ENCODE measurements at places on chromosomes 3 and 15.

DNA sequence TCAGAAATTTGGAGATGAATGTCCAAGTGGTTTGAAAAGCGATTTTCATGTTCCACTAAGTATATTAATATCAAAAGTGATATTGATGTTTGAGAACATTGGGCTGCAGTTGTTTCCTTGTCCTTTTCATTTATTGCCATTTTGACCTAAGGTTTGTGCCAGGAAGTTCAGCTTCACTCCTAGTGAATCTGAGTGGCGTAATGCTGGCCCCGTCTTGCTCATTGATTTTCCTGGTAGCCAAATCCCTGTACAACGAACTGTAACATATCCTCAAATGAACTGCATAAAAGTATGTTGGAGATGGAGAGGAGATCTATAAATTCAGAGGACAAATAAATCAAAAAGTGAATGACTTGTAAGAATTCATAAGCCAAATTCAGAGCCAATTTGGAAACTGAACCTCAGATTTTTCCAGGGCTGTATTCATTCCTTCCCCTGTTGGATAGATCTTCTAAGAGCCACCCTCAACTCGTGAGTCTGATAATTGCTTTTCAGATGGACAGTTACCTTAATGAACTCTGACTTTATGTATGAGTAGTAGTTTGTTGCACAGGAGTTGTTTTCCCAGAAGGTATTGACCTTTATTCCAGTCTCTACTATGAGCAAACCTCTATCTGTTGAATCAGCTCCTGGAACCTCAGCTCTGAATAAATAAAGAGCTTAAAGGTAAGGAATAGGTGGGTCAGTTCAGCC lies 72.8 kb downstream of the ITPR1 start:
- no peak for DNase-seq

GRCh38 chr3:46979958-46980497 lies 562 bp downstream of the NBEAL2 start:
- no peak for DNase-seq

DNA sequence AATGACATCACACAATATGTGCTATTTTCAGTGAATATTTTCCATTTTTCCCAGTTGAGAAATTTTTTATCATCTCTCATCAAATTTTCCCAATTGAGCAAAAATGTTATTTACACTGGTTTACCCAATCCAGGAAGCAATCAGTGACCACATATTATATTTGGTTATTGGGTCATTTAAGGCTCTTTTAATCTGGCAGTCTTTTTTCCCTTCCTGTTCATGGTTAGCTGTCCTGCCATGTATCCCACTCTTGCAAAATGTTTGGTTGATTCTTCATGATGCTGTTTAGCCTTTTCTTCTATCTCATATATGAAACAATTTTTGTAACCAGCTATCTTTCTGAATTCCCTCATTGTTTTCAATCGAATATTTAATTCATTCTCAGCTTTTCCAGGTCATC lies 626.0 kb downstream of the RBMS3 start:
- no peak for DNase-seq

- no peak for DNase-seq
These were observed 1.5 kb upstream of the TM4SF19 start for GRCh38 chr3:196339493-196340254.

GRCh38 chr3:145518639-145519038 lies 642.3 kb downstream of the PLOD2 start:
- DNase-seq = no peak

GRCh38 chr3:64260431-64260830 lies 35.2 kb upstream of the PRICKLE2 start:
- no peak for DNase-seq

- DNase-seq = no peak
These were observed 217.2 kb upstream of the CFAP20DC start for GRCh38 chr3:59267021-59267420.

- no peak for DNase-seq
These were observed 46.9 kb upstream of the COL6A6 start for GRCh38 chr3:130470126-130470525.

GRCh38 chr15:88898736-88899135 lies 3.4 kb upstream of the HAPLN3 start:
- DNase-seq = no peak

DNA sequence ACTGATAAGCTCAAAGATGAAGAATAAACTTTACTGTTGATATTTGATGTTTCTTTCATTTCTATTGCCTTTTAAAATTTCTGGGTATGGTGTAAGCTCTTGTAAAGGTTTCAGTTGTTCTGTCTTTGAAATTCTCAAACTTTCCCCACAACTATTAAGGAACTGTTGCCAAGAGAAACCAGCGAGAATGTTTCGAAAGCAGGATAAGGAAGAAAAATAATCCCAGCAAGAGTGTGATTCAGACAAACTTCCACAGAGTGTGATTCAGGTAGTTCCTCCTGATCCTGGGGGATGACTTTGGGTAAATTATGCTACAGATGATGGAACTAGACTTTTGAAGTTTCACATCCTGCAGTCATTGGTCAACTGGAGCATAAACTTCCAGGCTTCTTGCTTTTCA lies 632.0 kb downstream of the NSUN3 start:
- DNase-seq = no peak

- no peak for DNase-seq
These were observed 19.9 kb downstream of the SLC6A6 start for GRCh38 chr3:14422016-14422963.

- DNase-seq = no peak
These were observed 151.7 kb upstream of the PTPRG start for GRCh38 chr3:61409638-61410037.

- DNase-seq = no peak
These were observed 512.6 kb upstream of the CBLB start for GRCh38 chr3:106381286-106381938.

GRCh38 chr3:190619761-190620160 lies 105.9 kb downstream of the IL1RAP start:
- DNase-seq = no peak

DNA sequence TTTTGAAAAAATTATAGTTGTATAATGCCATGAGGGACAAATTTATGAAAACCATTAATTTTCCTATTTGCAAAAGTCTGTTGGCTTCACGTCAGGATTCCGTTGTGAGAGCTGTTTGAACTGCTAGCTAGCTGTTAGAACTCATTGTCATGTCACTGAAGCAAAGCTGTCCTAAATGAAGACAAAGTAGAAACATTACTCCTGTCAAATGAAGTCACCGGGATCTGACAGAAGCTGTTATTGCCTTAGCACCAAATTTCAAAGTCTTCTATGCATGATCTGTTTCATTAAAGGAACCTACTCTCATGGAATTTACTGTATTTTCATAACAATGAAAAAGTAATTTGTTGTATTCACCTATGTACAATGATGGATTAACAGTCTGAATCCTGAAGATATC lies 479.8 kb downstream of the PLOD2 start:
- DNase-seq = no peak

DNA sequence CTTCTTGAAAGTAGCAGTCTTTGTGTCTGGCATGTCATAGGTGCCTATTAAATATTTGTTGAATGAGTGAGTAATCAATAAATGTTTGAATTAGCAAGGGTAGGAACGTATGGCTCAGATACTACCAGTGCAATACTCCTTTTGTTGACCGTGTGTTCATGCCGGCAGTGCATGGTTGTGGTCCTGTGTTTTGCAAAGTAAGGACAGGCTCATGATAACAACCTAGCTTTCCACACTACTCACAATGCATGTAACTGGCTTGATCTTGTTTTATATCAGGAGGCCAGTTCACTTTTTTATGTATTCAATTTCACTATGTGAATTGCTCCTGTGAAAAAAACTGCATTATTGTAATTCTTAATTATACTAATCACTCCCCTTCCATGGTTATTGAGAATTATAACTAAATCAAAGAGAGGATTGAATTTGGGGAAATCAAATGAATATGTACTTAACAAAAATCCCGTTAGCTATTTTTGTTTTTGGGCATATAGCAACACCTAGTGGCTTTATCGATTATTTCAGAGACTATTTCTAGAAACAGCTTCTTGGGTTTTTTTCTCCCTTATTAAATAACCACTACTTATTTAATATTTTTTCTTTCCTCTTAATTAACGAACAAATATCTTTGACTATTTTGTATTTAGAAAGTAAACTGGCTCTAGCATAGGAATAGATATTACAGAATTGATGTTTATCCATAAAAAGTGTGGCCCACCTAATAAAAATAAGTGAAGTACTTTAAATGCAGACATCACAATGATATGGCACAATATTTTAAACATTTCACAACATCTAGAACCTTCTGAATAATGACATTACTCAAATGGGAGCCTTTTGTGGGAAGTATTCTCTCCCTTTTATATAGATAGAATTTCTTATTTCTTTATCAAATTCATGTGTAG lies 218.5 kb downstream of the BBX start:
- DNase-seq = no peak

DNA sequence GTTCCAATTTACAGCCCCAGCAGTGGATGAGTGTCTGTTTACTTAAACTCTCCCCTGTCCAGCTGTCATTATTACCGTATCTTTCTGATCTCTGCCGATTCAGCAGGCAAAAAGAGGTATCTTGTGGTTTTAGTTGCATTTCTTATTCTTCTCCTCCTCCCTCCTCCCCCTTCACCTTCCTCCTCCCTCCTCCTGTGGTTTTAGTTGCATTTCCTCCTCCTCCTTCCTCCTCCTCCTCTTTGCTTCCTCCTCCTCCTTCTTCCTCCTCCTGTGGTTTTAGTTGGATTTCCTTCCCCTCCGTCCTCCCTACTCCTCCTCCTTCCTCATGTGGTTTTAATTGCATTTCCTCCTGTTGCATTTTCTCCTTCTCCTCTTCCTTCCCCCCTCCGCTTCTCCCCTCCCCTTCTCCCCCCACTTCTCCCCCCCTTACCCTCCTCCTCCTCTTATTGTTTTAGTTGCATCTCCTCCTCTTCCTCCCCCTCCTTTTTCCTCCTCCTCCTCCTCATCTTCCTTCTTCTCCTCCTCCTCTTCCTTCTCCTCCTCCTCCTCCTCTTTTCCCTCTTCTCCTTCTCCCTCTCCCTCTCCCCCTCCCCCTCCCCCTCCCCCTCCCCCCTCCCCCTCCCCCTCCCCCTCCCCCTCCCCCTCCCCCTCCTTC lies 25.3 kb upstream of the VPS33B start:
- peak; percentile 0 for DNase-seq

DNA sequence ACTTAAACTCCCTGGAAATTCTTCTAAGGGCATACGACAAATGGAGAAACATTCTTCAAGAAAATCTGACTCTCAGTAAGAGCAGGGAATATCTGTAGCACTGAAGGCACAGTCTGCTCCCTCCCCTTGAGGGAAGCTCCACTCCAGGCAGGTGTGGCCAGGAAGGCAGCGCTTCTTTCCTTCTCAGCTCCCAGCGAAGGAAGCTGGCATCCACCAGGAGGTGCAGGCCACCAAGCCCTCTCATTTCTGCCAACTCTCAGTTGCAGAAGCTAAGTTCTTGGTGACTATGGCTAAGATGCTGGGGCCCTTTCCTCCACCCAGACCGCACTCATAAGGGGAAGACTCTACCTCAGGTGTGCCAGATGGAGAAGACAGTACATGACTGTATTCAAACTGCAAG lies 37.7 kb upstream of the SLC41A3 start:
- no peak for DNase-seq

DNA sequence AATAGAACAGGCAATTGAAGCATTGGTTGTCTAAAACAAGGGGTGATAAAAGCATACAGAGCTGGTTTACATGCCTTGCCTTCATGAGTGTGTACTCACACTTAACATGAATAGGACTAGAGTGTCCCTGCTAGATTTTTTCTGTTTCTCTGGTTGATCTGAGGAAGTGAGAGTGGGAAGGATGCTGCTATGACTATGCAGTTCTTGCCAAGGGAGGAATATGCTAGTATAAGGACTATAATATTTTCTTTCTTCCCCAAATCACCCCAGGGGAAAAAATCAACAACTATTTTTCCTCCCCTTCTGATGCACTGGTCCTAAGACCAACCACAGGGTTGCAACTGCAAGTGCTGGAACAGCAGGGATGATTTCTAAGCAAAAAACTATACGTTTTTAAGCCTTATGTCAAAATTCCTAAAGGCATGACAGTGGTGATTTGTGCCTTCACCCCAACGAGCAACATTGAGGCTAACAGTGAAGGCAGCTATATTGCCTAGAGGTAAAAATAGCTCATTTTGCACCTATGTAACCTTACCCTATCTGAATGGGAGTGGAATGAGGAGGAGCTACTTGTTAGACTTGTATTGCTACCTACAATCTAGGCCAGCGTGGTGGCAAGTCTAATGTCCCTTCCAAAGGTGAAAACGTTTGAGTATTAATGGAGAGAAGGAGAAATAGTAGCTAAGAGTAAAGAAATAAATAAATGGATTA lies 33.5 kb upstream of the USP8 start:
- DNase-seq = peak; percentile 6

DNA sequence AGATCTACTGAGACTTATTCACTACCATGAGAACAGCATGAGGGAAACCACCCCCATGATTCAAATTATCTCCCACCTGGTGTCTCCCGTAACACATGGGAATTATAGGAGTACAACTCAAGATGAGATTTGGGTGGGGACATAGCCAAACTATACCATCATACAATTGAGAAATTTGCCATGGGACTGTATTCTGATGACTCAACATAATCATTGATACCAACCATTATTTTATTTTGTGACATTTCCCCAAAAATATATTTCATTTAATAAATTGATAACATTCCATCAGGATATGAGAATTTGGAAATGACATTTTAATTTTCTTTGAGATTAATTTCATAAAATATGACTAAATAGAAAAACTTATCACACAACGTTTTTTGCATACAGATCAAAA lies 96.6 kb upstream of the MDFIC2 start:
- no peak for DNase-seq

DNA sequence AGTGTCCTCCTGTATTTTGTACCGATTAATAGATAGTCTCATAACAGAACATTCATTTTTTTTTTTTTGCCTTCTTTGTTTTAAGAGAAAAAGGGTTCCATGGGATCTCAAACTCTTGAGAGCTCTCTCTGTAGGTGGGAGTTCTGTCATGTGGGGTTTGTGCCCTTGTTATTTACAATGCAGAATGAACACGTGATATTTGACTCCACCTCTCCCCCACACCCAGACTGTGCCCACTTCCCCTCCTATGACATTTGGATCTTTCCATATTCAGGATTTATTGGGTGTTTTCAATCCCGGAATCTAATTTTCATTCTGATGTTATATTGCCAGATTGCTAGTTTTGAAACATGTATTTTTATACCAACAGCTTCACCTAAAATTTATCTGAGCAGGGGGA lies 49.5 kb downstream of the ARPP21 start:
- DNase-seq = no peak

GRCh38 chr3:193396451-193397244 lies 18.1 kb upstream of the ATP13A5 start:
- no peak for DNase-seq

DNA sequence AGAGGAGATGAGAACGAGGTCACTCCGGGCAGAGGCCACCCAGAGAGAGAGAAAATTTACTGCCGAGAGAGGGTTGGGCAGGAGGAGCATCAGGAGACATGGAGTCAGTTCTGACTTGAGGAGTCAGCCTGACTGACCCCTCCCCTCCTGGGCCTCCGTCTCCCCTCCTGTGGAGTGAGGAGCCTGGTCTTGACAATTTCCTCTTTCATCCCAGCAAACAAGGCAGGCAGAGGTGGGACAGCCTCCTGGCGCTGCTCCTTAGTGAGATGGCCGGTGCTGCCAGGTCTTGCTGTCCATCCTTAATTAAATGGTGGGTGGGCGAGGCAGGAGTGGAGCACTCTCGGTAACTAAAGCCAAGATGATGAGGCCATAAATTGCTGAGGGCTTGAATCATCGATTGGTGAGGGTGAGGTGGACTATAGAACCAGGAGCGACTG lies 60.6 kb downstream of the CYP11A1 start:
- no peak for DNase-seq

- no peak for DNase-seq
These were observed 48.5 kb upstream of the PPP2R3A start for GRCh38 chr3:135917076-135917475.

- DNase-seq = no peak
These were observed 36.7 kb downstream of the PLOD2 start for GRCh38 chr3:146124126-146124801.

GRCh38 chr3:73536336-73536895 lies 88.3 kb downstream of the PDZRN3 start:
- DNase-seq = no peak
